ENCODE measurements at places on chromosomes 1 and 21. TPM values are rescaled to one million over a fixed set of nuclear protein-coding genes. Genes with fewer than 3 reads are reported as not detected.

The HSPA6 gene
- total RNA-seq = 2.8 TPM

The ALPL gene
- total RNA-seq = 3.3 TPM

The RGS4 gene
- 15.8 TPM for total RNA-seq

The HPCAL4 gene
- not detected for total RNA-seq

The APOBEC4 gene
- not detected for total RNA-seq

- no peak for DNase-seq
Measured at GRCh38 chr1:5898266-5898665, 94.0 kb downstream of the NPHP4 start.

DNA sequence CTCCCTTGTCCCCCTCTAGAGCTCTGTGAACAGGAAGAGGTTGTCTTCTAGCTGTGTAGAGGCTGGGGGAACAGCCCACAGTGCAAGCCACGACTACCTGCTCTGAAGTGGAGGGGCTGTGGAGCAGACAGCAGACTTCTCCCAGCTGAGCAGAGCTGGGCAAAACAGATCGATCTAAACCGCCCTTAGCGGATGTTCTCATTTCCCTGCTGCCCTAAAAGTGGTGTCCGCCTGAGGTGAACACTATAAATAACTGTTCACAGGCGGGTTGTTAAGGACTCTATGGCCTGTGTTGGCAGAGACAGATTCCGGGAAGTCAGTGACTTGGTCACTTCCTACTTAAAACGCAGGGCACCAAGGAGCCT lies 203.2 kb downstream of the RHOU start:
- DNase-seq = no peak

GRCh38 chr1:64093941-64094340 lies 109.5 kb upstream of the UBE2U start:
- no peak for DNase-seq

GRCh38 chr21:45466330-45467220 lies 61.6 kb downstream of the COL18A1 start:
- no peak for DNase-seq

DNA sequence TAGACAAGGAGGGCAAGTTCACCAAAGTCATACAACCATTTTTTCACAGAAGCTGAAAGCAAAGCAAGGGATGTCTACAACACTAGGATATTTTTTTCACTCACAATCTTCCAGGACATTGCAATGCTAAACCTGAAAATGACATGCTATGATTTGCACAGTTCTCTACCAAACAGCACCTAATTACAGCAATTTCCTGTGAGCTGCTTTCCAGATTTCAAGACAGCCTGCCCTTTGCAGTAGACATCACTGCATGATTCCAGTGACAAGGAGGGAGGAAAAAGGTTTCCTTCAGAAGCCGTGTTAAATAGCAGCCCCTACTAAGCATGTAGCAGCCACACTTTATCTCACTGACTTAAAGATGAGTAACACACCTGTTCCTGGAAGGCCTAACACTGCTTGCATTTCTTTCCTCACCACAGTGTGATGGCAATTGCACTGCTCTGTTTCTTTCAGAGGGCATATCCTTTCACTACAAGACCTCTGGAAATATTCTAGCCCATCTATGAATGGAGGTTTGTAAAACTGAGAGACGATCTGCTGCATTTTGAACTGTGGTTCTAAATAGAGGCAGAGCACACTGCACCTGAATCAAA lies 97.1 kb downstream of the DUSP10 start:
- no peak for DNase-seq

DNA sequence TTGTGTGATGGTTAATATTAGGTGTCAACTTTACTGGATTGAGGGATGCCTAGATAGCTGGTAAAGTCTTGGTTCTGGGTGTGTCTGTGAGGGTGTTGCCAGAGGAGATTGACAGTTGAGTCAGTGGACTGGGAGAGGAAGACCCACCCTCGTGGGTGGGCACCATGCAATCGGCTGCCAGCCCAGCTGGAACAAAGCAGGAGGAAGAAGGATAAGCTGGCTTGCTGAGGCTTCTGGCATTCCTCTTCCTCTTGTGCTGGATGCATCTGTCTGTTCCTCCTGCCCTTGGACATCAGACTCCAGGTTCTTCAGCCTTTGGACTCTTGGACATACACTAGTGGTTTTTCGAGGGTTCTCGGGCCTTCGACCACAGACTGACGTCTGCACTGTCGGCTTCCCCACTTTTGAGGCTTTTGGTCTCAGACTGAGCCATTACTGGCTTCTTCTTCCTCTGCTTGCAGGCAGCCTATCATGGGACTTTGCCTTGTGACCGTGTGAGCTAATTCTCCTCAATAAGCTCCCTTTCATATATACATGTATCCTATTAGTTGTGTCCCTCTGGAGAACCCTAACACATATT lies 184.3 kb upstream of the LMO4 start:
- DNase-seq = no peak

- DNase-seq = peak; percentile 96
Measured at GRCh38 chr1:155134880-155135414, 705 bp upstream of the SLC50A1 start.

- DNase-seq = no peak
Measured at GRCh38 chr1:170309389-170310013, 163.7 kb downstream of the NTMT2 start.

GRCh38 chr1:184892116-184892515 lies 82.2 kb downstream of the NIBAN1 start:
- DNase-seq = no peak
